Heart right ventricle (tissue), 16 donors: ENCODE measurements at places on chromosomes 11 and 22. TPM values are rescaled to one million over a fixed set of nuclear protein-coding genes. Genes with fewer than 3 reads are reported as not detected.

- DNase-seq = no peak
Measured at GRCh38 chr22:24076091-24076867, 65.2 kb downstream of the CABIN1 start.

- DNase-seq = no peak
Measured at GRCh38 chr22:30220338-30221012, 26.1 kb downstream of the LIF start.

DNA sequence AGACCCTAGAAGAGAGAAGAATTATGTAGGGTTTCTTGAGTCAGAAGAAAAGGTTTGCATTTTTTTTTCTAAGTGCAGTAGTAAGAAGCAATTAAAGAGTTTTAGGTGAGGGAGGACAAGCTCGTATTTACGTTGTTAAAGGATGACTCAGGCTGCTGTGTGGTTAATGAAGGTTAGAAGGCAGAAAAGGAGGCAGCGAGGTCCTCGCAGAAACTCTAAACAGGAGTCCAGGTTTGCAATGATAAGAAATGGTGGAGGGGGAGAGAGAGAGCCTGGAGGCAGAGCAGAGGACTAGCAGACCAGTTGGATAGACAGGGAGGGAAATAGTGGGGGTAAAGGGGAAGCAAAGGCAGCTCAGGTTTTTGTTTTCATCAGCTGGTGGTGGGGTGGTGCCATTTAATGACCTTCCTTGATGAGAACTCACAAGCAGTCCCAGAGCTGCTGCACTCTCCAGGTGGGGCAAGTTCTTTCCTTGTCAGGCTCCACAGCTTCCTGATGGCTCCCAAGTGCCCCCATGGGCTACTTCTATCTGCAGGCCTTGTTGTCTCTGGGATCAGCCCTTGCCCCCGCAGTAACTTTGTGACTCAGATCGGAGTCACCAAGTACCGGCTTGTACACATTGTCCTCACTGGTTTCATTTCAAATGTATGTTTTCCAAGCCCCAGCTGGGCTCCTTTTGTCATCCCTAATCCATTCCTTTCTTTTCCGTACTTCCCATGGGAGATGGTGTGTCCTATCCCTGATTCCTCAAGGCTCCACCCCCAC is 8.3 kb upstream of the INSC start:
- DNase-seq = no peak

DNA sequence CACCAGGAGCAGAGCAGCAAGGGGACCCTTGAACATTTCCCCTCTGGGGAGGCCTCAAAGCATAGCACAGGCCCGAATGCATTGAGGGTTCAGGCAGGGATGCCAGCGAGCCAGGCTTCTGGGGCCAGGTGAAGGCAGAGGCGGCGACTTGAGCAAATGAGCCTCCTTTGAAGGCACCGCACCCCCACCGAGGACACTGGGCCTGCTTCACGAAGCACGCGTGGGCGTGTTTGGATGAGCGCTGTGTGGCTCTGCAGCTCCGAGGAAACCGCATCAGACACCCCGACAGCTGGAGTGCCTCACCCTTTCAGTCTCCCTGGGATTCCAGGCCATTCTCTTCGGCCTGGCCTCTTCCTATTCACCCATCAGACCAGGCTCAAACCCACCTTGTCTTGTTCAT is 301.8 kb downstream of the NTM start:
- DNase-seq = no peak

DNA sequence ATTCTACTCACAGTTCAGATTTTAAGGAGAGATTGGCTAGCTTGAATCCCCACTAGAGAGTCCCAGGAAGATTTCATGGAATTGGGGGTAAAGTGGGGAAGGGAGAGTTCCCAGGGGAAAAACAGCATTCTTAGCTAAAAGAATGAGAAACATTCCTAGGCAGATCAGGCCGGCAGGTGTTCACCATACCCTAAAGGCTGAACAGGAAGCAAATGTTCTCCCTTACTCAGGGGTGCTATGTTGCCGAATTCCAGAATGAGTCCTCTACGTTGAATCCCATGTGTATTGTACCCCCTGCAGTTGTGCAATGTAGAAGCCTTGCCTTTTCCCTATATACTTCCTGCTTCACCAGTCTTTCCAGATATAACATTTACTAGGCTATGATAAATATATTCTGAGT is 135.2 kb upstream of the NCAM1 start:
- DNase-seq = no peak

GRCh38 chr22:40668611-40669411 is 10.5 kb upstream of the MCHR1 start:
- DNase-seq = no peak

The OR51I1 gene
- total RNA-seq = not detected

The MRGPRX3 gene
- total RNA-seq = not detected

DNA sequence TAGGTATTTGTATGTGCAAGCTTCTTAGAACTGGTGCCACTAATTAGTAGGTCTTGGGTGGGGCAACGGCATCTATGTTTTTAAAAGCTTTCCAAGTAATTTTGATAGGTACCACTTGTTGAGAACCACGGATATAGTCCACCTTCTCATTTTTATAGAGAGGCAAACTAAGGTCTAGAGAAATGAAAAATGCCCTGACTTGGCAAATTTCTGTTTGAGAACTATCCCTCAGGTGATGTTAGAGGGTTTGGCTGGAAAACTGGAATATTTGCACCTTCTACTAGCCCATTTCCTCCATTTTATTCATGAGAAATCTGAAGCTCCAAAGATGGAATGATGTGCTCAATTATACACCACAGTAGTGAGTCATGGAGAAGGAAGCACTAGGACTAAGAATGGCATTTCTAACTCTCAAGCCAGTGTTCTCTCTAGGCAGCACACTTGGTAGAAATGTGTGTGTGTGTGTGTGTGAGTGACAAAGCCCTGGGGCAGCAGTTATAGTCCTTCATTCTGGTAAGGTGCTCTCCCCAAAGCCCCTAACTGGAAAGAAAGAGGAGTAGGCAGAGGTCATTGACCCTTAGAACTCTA is 1.8 kb upstream of the TMEM86A start:
- DNase-seq = no peak

DNA sequence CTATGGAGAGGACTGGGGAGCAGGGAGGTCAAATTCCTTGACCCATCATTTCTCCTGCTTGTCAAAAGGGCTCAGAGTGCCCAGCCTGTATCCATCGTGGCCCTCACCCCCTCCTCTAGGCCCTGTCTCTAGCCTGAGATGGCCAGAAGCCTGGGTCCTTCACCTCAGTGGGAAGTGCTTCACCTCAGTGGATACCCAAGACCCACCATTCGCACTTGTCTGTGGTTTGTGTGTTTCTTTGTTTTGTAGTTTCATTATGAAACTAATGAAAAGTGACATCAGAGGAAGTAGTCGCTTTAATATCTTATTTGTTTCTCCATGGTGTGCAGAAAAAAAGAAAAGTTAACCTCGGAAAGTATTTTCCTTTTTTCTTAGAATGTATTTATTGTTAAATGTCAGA is 194.0 kb upstream of the CADM1 start:
- DNase-seq = no peak

- no peak for DNase-seq
Measured at GRCh38 chr22:21816787-21817496, 50.5 kb downstream of the MAPK1 start.

GRCh38 chr11:115366826-115367225 is 137.4 kb downstream of the CADM1 start:
- peak; percentile 11 for DNase-seq

DNA sequence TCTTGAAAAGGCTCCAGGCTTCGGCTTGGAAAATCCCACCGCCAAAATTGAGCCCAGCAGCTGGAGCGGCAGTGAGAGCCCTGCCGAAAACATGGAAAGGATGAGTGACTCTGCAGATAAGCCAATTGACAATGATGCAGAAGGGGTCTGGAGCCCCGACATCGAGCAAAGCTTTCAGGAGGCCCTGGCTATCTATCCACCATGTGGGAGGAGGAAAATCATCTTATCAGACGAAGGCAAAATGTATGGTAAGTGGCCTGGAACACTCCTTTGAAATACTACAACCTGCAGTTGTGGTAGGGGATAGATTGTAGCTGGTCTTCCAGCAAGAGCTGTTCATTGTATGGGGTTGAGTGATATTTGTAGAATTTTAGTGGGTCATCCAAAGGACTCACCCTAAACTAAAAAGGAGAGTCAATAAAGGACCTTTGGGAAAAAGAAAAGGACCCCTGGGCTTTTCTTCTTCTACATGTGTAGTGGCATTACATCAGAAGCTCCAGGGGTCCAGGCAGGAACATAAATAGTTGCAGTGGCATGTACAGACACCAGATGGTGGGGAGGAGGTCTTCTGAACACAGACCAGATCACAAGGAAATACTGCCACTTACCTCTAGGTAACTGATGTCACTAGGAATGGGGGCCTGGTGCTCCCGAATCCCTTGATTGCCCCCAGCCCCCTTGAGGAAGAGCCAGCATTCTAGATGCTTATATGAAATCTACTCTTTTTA is 90.1 kb downstream of the TEAD1 start:
- DNase-seq = no peak

The XKR3 gene
- total RNA-seq = not detected

The MUC6 gene
- not detected for total RNA-seq

GRCh38 chr11:130216591-130217132 is 57.1 kb downstream of the ST14 start:
- DNase-seq = no peak

The SAA4 gene
- not detected for total RNA-seq

DNA sequence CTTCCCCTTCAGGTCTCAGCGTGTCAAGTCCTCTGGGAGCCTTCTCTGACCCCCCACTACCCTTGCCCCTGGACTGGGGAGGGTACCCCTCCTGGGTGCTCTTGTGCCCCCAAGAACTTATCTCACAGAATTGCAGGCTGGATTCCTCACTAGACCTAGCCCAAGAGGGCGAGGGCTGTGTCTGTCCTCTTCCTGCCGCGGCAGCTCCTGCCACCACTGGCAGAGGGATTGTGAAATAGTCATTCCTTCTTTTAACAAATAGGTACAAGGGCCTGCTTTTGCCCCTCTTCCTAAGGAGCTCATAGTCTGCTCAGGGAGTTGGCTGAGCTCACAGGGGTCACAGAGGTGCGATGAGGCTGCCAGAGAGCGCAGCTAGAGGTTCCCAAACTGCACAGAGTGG is 5.5 kb downstream of the RAB36 start:
- DNase-seq = no peak

- no peak for DNase-seq
Measured at GRCh38 chr11:10413268-10413667, 41.8 kb upstream of the AMPD3 start.

The GPR83 gene
- total RNA-seq = not detected
